ENCODE measurements at places on chromosomes 3 and 15.

DNA sequence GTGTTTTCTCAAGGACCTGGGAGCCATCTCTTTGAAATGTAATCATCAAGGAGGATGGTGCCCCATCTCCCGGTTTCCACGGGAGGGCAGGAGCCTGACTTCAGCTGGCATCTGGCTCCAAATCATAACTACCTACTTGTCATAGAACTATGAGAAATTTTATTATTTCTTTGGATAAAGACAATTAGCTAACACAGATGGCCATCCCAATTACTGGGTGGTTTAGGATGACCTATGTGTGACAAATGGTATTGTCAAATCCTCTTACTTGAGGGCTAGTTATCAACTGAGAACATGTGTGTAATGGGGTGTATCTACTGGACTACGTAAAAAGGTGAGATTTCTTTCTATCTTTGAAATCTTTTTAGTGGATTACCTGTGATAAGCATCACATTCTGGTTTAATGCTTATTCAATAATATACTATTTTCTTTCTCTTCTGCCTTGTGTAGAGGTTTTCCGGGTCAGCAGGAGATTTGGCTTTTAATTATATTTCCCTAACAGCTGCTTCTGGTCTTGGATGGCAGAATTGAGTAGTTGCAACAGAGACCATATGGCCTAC, 15.3 kb upstream of the PARP14 start:
- DNase-seq: no peak

- no peak for DNase-seq
Measured at GRCh38 chr3:98532709-98533571, 1.2 kb downstream of the GPR15 start.

GRCh38 chr3:98528474-98529346, 3.1 kb upstream of the GPR15 start:
- no peak for DNase-seq

- no peak for DNase-seq
Measured at GRCh38 chr3:186950402-186951093, 20.2 kb downstream of the ST6GAL1 start.

GRCh38 chr3:52372822-52373504, 56.8 kb downstream of the DNAH1 start:
- DNase-seq: peak; percentile 73

DNA sequence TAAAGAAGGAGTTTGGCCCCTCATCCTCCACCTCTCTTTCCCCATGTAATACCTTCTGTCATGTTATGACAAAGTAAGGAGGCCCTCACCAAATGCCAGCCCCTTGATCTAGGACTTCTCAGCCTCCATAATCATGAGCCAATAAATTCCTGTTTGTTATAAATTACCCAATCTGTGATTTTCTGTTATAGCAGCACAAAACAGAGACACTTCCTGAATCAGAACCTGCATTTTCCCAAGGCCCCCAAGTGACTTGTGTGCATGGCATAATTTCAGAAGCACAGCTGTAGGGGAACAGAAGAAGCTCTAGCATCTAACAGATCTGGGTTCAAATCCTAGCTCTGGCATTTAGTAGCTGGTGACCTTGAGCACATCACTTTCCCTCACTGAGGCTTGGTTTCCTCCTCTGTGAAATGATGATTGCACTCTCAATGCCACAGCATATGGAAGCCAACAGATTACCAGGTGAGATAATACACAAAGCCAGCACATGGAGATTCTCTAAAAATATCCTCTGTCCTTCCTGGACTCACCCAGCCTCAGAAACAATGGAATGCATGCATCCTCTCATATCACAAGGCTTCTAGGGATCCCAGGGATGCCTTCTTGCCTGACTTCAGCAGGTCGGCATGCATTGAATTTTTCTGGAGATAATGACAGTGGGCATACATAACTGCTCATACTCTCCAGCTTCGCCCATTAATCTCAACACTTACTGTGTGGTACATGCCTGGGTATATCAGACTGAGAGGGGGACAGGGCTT, 26.3 kb downstream of the TLNRD1 start:
- no peak for DNase-seq

GRCh38 chr3:53794597-53794996, 51.6 kb downstream of the CHDH start:
- DNase-seq: no peak

GRCh38 chr15:94673801-94674200, 442.4 kb downstream of the MCTP2 start:
- DNase-seq: no peak

GRCh38 chr3:63245726-63246241, 32.3 kb upstream of the SYNPR start:
- no peak for DNase-seq

GRCh38 chr15:38528294-38528693, 36.3 kb downstream of the RASGRP1 start:
- DNase-seq: no peak

DNA sequence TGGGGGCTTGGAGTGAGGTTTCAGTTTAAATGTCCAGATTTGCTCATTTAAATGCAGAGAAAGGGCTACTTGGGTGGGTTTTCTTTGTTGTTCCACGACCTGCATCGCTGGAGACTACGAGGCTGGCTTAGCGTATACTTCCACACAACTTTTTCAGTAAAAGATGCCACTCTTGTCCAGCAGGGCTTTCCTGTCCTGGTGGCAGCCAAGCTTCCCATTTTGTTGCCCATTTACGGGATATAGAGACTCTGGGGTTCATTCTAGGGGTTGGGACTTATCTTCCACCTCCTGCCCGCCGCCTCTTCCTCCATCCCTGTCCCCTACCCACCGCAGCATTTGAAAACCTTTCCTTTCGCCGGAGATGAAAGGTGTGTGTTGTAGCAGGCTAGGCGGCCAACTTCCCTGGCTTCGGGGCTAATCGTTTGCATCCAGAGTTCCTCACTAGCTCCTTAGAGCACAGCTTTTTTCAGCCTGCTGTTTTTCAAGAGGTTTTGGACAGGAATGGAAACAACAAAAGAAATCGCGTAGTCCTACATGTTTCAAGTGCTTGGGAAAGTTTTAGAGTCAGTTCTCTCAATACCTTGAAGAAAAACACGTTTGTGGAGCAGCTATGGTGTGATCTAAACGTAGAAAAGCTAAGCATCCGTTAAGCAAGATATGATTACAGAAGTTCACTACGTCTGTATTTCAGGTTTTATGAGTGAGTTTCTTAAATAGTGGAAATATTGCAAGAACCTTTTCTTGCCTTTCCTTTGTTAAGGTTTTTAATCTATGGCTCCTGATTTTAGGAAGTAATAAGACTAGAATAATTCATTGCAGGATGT, 843 bp downstream of the CHRNA5 start:
- no peak for DNase-seq

GRCh38 chr3:61666615-61667330, 105.4 kb downstream of the PTPRG start:
- DNase-seq: no peak

DNA sequence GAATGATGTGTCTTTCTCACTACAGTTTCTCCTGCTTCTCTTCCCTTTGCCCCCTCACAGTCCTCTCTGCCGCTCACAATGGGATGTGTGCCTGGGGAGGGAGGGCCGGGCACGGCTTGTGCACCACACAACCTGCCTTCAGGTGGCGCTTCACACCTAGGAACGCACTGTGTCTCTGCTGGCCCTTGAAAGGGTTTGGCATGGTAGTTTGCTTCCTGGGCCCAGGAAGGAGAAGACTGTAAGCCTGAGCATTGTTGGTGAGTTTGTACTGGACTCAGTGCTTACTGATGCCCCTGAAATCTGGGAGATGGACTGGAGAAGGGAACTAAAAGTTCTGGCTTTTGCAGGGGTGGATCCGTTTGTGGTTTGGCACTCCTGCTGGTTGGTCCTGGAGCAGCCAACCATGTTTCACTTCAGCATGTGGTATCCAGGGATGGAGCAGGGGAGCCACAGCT, 9.2 kb downstream of the ALPK3 start:
- no peak for DNase-seq

GRCh38 chr3:129276385-129276784, 2.3 kb upstream of the HMCES start:
- DNase-seq: peak; percentile 80

- DNase-seq: no peak
Measured at GRCh38 chr3:186187401-186188275, 78.7 kb upstream of the ETV5 start.

DNA sequence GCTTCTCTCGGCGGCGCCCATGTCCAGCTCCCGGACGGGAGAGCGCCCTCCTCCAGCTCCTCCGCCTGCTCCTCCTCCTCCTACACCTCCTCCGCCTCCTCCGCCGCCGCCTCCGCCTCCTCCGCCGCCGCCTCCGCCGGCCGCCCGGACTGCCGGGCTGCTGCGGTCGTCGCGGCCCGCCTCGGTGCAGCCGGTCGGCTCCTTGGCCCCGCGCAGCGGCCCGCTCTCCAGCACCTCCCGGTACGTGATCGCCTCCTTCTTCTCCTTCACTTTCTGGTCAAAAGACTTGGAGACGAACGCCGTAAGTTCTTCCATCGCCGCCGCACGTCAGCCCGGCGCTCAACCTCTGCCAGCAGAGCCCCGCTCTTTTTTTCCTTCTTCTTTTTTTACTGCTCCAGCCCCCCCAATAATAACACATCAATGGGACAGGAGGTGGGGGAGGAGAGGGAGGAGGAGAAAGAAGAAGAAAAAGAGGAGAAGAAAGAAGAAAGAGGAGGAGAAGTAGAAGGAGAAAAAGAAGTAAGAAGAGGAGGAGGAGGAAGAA, 438 bp downstream of the SHOX2 start:
- DNase-seq: no peak

DNA sequence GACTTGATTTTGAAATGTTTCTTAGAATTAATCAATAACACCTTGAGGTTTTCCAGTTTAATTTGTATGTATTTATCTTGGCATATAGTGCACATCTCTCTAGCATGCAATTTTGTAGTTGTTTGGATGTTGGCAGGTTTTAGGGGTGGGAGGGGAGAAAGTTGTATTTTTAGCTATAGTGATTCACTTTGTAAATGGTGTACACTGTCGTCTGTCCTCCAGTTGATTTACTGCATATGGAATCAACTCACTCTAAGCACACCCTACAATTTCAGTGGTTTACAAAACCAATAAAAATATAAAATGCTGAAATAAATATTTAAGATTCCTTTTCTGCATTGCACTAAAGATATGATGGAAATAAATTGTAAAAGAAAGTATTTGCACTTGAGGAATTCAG, 199.1 kb downstream of the CDIN1 start:
- no peak for DNase-seq

- no peak for DNase-seq
Measured at GRCh38 chr3:52313188-52313773, 2.8 kb upstream of the DNAH1 start.

- DNase-seq: no peak
Measured at GRCh38 chr3:41163421-41163820, 35.9 kb upstream of the CTNNB1 start.

GRCh38 chr3:58210761-58211460, at the start of gene DNASE1L3:
DNASE1L3 (minus strand) TSS chr3:58210972; CDS start chr3:58210906, 66 bp downstream.
- DNase-seq: no peak

DNA sequence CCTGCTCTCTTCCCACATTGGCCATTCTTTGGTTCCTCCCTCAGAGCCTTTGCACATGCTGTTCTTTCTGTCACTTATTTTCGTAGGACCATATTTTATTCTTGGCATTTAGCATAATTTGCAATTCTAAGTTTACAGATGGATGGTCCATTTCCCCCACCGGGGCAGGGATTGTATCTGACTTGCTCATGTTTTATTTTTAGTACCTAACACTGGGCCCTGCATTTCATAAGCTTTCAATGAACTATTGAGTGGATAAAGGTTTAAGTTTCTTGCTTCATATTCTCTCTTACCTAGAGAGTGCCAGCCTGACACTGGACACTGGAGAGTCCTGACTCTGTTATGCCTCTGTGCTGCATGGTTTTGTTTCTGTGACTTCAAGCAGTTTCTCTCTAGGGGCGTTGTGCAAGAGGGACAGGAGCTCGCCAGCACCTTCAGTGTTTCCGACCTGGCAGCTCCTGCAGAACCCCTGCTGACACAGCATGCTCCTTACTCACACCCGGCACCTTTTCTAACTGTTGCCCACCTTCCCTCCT, 87.4 kb downstream of the FLNB start:
- DNase-seq: no peak

- peak; percentile 94 for DNase-seq
Measured at GRCh38 chr3:101676216-101676764, 642 bp downstream of the ZBTB11 start.

- DNase-seq: peak; percentile 17
Measured at GRCh38 chr15:63156755-63157117, 541 bp downstream of the RPS27L start.

GRCh38 chr3:171005648-171006047, 20.9 kb downstream of the SLC2A2 start:
- no peak for DNase-seq

DNA sequence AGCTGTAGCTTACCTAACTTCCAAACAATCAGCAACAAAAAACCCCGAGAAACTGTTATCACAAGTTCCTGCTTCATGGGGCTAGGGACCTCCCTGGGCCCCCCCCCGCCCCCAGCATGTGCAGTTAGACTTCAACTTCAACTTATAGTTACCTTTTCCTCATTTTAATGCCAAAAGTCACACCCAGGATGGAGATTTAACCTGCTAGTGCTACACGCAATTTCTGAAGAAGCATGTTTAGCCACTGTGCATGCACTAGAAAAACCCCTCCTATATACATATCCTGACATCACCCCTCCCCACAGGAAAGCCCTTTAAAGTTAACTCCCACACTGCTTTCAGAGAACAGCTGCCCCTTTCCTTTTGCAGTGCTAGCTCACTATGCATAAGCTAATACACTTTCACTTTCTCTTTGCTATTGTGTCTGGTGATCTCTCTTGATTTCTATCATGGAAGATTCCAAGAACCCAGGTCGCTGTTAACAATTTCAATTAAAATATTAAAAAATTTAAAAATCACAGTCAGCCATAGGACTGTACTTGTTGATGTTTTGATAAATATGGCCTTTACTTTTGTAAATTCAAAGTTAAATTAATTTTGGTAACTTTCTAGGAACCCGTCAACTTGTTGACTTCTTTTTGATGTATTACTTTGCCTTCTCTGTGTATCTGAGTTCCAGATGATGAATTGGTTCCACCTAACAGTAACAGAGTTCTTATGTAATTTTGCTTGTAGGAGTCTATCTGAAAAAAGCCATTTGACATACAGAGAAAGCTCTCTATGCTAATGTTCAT, 75.2 kb upstream of the ACAD9 start:
- peak; percentile 54 for DNase-seq

DNA sequence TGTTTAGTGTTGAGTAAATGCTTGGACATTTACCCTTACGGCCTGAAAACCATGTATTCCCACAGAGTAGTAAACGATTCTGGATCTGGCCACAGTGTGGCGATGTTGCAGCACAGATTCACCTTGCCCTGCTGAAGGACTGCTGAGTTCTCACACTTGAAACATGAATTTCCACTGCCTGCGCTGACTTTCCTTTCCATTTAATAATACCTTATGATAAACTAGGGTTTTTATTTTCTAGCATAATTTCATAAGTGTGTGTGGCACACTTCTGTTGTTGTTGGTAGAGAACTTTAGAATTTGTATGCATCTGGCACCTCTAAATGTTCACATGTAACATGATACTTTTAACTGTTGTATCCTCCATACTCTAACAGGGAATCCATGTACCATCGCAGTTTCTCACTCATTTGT, 53.9 kb downstream of the C3orf38 start:
- peak; percentile 25 for DNase-seq
